ENCODE measurements at places on chromosomes 11 and 22.
A peak's percentile ranks its signal among the peaks of the same experiment; 100 is the strongest.

GRCh38 chr22:23061471-23062280, 8.6 kb upstream of the GNAZ start:
- DNase-seq: peak; percentile 6

DNA sequence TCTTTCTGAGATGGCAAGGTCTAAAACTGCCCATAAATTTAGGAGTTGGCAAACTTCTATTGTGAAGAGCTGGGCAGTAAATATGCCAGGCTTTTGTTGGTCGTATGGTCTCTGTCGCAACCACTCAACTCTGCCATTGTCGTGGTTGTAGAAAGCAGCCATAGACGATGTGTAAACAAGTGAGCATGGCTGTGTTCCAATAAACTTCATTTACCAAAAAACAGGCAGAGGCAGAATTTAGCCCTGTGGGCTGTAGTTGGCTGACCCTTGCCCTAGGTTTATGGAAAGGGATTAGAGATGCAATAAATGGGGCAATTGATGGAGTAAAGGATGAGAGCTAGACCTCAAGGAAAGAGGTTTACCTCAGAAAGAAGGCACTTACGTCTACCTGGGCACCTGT, 17.6 kb downstream of the YPEL4 start:
- DNase-seq: no peak

GRCh38 chr22:41240377-41241132, at the start of gene CHADL:
CHADL (minus strand) TSS chr22:41240931; CDS start chr22:41240881, 50 bp downstream.
- peak; percentile 77 for DNase-seq

DNA sequence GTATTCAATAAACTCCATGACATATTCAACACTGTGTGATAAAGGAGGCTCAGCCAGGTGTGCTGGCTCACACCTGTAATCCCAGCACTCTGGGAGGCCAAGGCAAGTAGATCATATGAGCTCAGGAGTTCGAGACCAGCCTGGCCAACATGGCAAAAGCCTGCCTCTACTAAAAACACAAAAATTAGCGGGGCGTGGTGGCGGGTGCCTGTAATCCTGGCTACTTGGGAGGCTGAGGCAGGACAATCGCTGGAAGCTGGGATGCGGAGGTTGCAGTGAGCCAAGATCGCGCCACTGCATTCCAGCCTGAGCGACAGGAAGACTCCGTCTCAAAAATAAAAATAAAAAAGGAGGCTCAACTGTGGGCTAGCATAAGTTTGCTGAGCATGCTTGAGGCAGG, 4.1 kb upstream of the SLC25A18 start:
- no peak for DNase-seq

DNA sequence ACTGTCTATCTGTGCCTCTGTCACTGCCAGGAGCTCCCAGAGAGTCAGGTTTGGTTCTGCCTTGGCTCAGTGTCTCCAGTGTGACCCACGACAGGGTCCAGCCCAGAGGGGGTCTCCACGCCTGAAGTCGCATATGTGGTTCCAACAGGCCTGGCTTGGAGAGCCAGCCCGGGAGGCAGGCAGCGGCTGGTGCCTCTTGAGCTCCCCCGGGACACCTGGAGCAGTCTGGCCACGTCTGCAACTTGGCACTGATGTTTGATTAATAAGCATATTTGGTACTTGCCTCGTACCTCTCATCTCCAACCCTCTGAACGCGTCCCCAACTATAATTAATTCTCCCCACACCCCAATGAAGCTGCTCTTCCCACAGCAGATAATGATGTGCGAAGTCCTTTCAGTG, 31.7 kb upstream of the SHISAL1 start:
- DNase-seq: no peak

Measured in left hindlimb (tissue), 1 donor.